ENCODE measurements at places on chromosomes 2 and 18.

GRCh38 chr2:65353927-65354326 lies 78.5 kb downstream of the SPRED2 start:
- no peak for DNase-seq

- DNase-seq: peak; percentile 18
Measured at GRCh38 chr2:64807417-64807816, 153.7 kb upstream of the SERTAD2 start.

DNA sequence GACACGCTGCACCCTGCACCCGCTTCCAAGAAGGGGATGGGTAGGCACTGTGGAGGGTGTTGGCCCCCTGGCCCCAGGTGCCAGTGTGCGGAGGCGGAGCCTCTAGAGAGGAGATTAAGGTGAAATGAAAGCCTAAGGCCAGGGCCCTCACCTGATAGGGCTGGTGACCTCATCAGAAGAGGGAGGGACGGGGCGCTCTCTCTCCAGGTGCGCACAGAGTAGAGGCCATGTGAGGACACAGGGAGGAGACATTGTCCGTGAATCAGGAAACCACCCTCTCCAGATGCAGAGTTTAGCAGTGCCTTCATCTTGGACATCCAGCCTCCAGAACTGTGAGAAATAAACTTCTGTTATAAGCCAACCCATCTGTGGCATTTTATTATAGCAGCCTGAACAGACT lies 62.3 kb downstream of the PSMG2 start:
- no peak for DNase-seq

DNA sequence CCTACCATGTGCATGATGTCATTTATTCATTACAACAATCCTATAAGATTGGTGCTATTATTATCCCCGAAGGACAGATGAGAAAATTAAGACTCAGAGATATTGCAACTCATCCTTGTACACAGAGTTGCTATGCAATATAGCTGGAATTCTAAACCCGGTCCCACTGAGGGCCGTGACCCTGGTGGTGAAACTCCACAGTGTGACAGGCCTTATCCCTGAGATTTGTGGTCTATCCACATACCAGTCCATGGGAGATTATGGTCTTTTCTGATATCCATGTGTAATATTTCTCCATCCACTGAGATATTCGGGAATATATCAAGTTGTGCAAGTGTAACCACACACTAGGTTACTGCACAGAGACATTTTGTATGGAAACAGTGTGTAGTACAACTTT lies 305.2 kb downstream of the TXNL1 start:
- DNase-seq: no peak

DNA sequence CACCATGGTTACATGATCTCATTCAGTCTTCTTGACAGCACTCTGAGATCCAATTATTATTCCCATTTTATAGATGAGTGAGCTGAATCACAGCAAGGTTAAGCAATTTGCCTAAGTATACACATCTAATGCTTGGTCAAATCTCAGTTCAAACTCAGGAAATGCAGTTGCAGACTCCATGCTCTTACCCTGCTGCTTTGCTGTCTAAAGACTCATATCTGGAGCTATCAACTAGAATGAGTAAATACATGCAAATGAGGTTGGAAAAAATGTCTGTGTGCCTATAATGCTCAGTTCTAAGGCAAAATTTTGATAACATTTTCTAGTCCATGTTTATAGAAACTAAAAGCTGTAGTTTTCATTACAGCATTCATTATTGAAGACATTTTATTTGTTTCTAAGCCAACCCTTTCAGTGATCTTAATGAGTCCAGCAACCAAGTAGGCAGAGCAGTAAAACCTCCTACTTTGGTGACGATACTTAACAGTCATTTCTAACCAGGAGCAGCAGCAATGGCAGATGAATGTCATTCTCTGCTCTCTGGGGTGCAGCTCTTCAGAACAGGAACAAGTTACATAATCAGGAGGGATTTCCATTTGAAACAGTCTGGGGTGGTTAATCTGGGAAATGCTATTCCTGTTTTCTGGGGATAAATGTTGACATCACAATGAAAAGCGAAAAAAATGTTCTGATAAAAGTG lies 396.8 kb upstream of the UBE2E3 start:
- DNase-seq: no peak

GRCh38 chr2:37589298-37589697 lies 82.1 kb downstream of the CDC42EP3 start:
- no peak for DNase-seq

GRCh38 chr2:160267022-160267421 lies 67.0 kb upstream of the ITGB6 start:
- no peak for DNase-seq

DNA sequence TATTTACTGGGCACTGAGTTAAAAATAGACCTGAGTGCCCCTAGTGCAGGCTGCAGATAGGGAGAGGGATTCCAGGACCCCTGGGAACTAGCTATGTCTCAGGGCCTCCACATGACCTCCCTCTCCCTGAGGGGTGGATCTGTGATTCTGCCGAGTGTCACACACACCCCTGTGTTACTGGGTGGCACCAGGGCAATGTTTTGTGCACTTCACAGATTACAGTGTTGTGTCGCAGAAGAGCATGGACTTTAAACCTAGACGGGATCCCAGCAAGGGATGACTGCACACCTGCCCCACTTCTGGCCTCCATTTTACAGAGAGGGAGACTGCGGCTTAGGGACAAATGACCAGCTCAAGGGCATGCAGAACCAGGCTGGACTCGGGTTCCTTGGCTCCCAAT lies 65.6 kb downstream of the ZFP36L2 start:
- no peak for DNase-seq

DNA sequence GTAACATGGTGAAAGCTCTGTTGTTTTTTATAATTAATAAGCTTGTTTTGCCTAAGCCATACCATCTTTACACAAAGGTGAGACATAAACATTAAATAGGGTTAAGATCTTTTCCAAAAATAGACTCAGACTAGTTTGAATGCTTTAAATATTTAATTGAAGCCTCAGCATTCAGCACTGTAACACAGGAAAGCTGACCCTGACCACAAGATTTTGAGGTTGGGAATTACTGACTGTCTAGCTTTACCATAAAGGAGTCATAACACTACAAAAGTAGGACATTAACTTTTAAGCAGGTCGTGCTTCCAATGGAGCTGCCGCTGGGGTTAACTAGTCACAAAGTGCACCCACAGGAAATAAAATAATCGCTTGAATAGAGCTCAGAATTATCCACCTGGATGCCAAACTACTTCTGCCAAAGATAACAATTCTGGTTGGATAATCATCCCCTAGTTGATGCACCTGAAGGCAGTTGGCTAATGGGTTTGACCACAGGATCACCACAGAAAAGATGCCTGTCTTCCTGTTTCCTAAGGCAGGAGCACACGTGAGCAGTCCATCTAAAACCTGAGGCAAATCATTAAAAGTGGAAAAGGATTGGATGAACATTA lies 106.2 kb downstream of the COBLL1 start:
- DNase-seq: no peak
